Tongue (tissue), 3 donors: ENCODE measurements at places on chromosomes 2 and 18. TPM values are rescaled to one million over a fixed set of nuclear protein-coding genes. Genes with fewer than 3 reads are reported as not detected.

The CRYBA2 gene
- total RNA-seq = not detected

The GULP1 gene
- 62.0 TPM for total RNA-seq

The RIT2 gene
- total RNA-seq = not detected

The FAM237A gene
- total RNA-seq = not detected

- peak; percentile 88 for DNase-seq
Measured at GRCh38 chr2:190088917-190089316, 26.4 kb upstream of the MSTN start.

DNA sequence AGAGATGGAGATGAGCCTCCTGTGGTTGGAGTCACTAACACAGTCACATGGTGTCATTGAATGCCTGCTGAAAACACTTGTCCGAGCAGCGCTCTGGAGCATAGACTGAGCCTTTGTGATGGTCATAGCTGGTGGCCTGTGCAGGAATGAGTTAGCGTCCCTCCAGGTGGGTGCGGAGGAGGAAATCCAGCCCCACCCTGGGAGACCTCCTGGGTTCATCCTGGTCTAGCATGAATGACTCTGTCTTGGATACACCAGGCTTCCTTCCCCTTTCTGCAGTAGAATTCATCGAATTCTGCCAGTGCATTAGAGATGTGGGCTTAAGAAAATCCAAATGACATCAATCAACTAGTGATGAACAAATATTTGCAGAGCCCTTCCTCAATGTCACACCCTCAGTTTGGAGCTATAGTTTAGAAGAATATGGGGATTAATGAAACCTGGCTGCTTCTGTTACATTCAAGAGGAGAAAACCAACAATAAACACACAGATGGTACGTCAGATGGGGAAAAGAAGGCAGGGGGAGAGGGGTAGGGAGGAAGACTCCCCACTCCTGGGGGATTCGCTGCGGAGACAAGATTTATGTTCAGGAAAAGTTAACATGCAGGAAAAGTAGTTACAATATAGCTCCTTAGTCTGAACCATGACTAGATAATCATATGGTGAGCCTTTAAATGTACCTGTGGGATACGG, 136.7 kb downstream of the DDX1 start:
- DNase-seq = no peak

DNA sequence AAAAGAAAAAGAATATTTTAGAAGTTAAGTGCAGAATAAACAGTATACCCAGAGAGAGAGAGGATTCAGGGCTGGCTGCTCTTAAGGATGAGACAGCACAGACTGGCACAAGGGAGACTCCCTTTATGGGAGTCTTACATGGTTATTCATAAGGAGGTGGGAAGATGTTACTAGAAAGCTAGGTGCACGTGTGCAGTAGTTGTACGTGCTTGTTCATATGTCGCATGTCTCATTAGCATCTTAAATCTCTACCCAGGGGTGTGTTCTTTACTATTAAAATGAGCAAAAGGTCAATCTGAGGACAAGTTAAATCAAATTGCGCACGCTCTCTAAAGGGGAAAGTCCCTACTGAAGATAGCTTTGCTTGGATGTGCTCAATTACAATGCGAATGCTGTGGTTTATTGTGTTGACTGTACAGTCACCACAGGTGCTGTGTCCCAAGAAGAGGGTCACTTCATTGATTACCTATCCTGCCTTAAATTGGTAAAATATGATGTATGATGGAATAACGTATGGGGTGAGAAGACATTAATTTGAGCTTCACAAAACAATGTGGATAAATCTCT, 368.0 kb upstream of the SPHKAP start:
- no peak for DNase-seq

- peak; percentile 69 for DNase-seq
Measured at GRCh38 chr2:106638043-106638442, 150.9 kb downstream of the CD8B2 start.

DNA sequence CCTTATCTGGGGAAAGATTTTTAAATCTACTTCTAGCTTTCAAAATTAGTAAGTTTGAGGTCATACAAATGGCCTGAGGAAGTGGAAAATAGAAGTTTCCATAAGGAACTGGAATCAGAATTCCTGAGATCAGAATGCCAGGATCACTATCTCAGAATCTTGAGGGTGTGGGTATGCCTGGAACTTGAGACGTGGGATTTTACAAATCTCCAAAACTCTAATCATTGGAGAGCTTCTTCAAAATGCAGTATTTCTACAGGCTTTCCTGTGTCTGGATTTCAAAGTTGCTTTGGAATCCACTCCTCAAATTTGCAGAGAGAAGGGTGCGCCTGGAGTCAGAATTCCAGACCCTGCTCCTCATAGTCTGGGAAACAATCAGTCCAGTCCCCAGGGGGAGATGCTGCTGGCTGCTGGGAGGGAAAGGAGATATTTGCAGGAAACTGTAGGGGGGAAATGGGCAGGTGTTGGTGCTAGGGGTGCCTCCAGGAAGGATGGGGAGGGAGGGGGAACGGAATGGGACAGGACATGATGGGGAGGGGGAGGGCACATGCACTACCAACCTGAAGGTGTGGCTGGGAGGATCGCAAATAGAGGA, 31.0 kb upstream of the CATIP start:
- no peak for DNase-seq

DNA sequence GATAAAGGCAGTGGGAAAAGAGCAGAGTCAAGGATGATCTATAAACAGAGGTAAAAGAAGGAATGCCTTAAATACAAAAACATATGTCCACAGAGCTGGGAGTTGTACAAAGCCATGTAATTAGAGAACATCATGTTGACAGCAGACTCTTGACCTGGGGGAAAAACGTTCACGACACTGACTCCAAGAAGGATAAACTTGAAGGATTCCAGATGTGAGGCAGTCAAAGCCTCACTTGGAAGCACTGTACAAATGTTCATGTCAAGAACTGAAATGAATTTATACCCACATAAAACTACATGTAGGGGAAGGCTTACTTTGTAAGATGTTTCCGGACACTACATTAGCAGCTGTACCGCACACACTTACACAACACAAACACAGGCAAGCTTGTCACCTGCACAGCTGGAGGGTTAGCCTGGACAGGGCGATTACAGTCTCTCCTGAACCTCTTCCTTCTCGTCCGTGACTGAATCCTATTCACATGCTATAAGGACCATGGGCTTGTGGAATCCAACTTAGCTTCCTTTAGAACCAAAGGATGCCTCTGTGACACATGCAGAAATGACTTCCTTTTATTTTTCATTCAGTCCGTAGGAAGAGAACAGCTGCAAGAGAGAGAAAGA, 88.6 kb downstream of the SH3YL1 start:
- DNase-seq = peak; percentile 58

DNA sequence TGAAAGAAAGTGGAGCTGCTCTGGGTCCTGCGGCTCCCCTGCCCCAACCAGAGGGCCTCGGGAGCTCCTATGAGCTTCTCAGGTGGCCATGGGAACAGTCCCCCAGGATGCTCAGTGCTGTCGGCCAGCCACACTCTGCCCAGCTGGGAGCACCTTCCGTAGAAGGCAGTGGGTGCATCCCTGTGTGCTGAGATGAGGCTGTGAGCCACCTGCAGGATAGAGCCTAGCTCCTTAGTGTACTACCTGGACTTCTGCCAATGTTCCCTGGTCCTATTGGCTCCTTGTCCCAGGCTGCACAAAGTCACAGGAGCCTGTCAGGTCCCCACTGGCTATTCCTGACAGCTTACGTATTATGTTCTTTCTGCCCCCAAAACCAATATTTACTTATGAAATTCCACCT, 16.1 kb downstream of the PRELID3A start:
- DNase-seq = peak; percentile 25

DNA sequence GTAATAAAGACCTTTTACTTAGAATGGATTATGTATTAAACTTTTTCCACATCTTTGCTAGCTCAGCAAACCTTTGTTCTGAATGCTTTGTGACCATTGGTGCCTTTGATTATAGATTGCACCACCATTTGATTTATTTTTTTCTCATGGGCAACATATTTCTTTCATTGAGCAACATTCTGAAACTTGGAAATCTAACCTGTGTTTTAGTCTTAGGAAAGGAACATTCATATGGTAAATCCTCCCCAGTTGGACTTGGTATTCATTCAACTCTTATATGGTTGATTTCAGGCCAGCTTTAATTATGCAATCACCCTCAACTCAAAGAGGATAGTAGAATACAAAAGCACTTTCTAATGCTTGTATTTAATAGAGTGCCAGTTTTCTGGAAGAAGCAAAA, 1077.9 kb upstream of the ZEB2 start:
- DNase-seq = no peak

DNA sequence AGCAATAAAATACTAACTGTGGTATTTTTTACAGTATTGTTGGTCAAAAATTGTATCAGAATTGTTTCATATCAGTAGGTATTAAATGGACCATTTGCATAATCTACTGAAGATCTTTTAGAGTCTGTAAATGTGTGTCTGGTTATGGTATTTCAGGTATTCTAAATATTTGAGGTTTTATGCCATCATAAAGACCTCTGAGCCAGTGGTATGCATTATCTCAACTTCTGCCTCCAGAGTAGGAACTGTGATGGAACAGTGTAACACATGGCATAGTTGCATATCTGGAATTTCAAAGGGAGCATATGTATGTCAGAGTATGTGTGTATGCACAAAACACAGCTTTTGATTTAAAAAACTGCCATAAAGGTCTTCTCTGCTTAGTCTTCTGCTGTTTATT, 15.4 kb downstream of the GREB1L start:
- DNase-seq = no peak

- DNase-seq = no peak
Measured at GRCh38 chr2:208440716-208441115, 34.1 kb downstream of the PTH2R start.

GRCh38 chr2:226669249-226669648, 130.4 kb downstream of the IRS1 start:
- DNase-seq = no peak

GRCh38 chr2:111705239-111705638, 178.8 kb downstream of the ANAPC1 start:
- no peak for DNase-seq

DNA sequence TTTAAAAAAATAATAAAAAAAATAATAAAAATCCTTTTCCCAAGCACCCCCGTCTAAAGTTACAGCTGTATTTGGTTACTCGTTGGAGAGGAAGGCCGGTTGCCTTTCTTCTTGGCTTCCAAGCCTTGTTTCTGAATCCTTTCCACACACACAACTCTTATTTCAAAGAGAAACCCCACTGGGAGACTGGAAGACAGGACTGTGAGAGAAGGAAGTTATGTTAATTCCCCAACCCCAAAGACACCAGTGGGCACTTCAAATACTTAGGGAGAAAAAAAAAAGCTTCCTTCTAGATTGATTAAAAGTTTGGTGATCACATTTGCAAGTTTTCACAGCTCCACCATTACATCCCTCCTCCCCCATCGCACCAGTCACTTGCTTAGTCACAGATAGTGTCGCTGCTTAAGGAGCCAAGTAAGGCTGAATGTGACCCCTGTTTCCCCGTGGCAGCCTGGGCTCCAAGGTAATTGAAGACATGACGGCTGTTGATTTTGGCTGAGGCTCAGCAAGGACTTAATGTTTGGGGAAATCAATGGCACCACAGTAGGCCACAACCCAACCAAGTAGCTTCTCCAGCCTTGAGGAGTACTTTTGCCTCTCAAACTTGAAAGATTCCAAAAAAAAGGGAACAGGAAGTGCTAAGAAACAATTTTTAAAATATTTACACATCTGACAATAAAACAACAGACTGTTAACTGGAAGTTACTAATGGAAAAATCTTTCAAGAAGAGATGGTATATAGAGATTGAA, 40.8 kb upstream of the FRZB start:
- peak; percentile 22 for DNase-seq
